ENCODE measurements at places on chromosomes 11 and 22.

- no peak for DNase-seq
Observed at GRCh38 chr11:17554487-17554886, 7.4 kb downstream of the OTOG start.

GRCh38 chr11:132142554-132142953 is 772.1 kb downstream of the NTM start:
- DNase-seq = no peak

GRCh38 chr22:19520566-19521305 is 3.5 kb downstream of the CLDN5 start:
- no peak for DNase-seq

DNA sequence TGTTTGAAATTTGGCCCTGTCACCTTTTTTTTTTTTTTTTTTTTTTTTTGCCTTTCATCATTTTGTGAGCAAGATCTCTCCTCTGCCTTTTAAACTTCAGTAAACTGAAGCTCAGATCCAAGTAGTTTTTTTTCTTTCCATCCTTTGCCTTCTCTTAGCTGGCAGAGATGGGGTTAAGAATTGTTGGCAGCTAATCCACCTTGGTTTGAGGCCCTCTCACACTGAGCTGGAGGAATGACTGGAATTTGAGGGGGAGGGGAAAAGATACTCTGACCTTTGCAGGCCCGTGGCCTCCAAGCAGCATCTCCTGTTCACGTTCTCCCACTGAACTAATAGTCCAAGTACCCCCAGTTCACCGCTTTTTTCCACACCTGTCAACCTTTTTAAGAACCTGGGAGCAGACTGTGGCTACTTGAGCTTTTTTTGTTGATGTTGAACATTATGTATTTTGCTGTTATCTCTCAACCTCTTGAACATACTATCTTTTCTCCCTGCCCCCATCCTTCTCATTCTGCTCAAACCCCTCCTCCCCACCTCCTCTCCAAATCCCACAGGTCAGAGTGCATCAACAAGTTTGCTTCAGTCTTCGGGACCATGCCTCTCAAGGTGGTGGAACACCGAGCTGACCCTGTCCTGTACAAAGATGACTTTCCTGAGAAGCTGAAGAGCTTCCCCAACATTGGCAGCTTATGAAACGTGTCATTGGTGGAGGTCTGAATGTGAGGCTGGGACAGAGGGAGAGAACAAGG is 66.2 kb downstream of the ALX4 start:
- no peak for DNase-seq

- no peak for DNase-seq
Observed at GRCh38 chr11:70016666-70017367, 61.3 kb upstream of the ANO1 start.

DNA sequence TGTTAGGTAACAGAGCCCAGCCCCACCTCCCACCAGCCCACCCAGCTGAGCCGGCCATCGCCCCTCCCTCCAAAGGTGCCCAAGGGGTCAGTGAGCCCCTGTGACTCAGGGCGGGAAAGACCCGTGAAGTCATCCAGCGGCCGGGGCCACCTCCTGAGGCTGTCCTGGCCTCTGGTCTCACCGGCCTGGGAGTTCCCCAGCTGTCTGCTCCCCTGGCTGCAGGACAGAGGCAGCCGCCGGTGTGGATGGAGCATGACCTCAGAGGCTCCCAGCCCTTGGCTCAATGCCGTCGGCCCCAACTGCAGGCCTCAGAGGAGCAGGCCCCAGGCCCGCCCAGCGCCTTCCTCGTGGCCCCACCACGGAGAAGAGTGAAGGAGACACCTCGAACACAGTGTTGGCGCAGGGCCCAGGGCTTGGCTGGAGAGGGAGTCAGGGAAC is 28.7 kb downstream of the RPL3 start:
- peak; percentile 65 for DNase-seq

GRCh38 chr22:46439576-46440465 is 97.6 kb downstream of the CELSR1 start:
- DNase-seq = no peak

GRCh38 chr11:58625086-58625485 is 2.6 kb downstream of the CNTF start:
- no peak for DNase-seq

GRCh38 chr11:17730608-17731462 is 3.7 kb upstream of the KCNC1 start:
- peak; percentile 80 for DNase-seq

- no peak for DNase-seq
Observed at GRCh38 chr11:108069947-108070346, 51.4 kb upstream of the ACAT1 start.

DNA sequence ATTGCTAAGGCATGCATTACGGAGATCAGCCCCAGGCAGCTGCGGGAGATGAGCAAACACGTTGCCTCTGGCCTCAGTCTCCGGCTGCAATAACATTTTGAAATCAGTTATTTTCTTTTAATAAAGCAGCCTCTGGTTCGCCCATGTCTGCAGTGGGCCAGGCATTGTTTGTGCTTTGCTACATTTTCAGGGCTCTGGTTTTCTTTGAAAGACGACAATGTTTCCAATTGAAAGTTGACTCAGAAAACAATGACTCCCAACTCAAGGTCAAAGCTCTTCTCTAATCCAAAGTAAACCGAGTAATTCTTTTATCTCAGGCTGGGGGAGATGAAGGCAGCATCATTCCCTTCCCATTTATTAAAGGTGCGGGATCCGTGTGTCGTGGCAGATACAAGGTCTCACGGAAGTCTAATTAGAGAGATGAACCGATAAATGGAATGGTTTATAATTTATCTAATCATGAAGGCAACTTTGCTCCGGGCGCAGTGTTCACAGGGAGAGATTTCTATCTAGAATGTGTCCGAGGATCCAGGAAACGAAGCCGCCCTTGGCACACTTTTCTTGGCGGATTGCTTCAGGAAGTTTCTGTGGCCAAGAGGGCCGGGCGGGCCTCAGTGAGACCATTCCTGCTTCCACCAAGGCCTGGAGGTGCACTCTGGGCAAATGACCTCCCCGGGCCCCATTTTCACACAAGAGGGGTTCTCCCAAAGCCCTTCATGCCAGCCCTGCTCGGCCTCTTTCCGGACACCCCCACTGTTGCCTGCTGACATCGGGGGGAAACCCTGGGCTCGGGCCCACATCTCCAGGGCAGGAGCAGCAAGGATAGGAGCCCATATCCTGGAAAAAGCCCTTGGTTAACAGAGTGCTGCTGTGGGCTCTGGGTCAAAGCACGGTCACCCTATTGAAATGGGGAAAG is 811.4 kb downstream of the BRD1 start:
- DNase-seq = no peak

DNA sequence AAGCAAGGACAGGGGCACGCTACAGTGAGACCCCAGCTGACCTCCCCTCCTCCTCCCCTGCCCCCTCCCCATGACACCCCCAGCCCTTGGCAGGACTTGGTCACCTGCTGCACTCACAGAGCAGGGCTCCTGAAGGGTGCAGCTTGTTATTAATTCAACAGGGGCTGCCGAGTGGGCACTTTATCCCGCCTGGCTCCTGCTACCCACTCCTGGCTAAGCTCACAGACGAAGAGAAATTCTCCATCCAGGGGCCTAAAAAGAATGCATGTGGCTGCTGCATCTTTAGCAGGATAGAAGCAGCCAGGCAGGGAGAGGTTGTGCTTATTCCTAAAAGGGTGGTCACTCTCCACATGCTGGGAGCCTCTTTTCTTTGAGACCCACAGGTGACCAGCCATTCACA is 40.3 kb downstream of the GALNT18 start:
- DNase-seq = no peak
